ENCODE measurements at places on chromosomes 11 and 22.
A peak's percentile ranks its signal among the peaks of the same experiment; 100 is the strongest.

DNA sequence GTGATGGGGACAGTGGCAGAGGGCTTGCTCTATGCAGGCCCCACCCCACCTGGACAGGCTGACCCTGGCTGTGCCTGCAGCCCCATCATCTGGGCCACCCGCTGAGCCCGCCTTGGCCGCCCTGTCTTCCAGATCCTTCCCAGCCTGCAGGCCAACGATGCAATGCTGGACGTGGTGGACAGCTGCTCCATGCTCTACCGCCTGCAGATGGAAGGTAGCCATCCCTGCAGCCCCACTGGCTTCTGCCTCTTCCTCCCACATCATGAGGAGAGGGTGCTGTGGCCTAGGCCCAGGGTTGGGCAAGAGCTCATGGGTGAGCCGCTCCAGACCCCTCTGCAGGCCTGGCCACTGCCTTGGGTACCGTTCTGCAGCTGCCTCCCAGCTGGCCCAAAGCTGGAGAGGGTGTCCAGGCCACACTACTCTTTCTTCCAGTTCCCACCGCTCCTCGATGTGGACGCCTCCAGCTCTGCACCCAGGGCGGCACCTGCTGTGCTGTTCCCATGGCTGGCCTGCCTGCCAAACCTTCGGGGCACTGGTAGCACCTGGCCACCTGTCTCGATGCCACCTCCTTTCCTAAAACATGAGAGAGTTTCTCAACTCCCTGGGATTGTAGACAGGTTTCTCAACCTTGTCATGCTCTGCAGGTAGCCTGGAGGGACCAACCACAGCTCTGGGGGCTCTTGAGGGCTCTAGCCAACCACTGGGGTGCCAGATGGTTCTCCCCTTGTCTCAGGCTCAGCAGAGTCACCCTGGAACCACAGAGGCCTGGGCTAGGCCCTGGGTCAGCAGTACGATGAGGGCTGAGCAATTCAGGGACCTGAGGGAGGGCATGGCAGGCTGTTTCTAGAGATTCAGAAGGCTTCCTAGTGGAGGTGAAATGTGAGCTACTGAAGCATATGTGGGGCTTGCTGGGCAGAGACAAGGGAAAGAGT, 9.5 kb upstream of the GTSE1 start:
- DNase-seq = no peak

- no peak for DNase-seq
These were observed 69.1 kb downstream of the FEZ1 start for GRCh38 chr11:125426818-125427528.

DNA sequence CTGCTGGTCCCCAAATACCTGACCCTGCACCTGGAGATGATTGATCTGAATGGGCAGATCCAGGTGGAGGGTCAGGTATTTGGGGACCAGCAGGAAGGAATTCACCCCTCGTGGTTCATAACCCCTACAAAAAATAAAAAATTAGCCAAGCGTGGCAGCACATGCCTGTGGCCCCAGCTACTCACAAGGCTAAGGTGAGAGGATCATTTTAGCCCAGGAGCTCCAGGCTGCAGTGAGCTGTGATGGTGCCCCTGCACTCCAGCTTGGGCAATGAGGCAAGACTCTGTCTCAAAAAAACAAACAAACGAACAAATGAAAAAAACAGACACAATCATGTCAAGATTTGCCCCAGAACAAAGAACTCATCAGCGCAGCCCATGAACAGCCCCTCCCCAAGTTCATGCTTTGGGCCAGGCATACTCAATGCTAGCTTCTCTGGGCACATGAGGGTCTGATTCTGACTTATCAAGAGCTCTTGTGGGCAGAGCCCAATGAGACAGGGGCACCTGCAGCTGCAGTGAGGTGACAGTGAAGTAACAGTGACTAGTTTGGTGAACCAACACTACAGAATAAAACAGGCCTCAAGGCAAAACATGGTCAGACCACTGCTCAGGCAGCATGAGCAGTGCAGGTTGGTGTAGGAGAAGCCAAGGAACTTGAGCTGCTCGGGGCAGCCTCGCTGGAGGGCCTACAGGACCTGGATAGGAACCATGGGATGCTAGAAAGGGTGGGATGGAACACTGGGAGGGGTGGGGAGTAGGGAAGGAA, 10.2 kb upstream of the FCHSD2 start:
- DNase-seq = no peak

GRCh38 chr22:45462034-45462655, 40.5 kb upstream of the FBLN1 start:
- no peak for DNase-seq

DNA sequence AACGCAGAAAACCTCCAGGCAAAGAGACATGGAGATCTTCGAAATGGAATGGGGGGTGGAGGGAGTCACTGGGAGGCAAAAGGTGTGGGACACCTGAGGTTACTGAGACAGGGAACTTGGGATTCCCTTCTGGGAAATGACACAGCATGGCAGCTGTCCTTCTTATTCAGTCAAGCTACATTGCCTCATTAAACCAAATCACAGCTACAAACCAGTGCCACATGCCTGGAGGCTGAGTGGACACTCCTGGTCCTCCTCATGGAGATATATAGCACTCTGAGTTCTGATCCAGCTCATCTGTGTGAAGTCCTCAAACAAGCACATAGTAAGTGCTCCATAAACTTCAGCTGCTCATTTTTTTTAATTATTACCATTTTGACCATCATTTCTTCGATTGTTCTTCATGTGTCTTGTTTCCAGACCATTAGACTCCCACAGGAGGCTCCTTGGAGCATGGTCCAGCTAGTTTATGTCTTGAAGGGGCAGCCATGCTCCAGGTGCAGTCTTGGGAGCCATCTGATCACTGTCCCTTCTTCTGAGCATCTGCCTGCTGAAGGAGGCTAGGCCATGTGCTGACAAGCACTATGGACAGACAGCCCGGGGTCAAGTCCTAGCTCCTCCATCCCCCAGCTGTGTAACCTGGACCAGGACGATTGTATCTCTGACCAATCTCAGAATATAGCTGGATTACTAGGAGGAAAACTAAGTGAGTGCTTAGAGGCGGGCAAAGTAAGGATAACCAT, 9.7 kb upstream of the FXYD2 start:
- DNase-seq = no peak

- DNase-seq = no peak
These were observed 1074.4 kb downstream of the DLG2 start for GRCh38 chr11:84552791-84553190.

DNA sequence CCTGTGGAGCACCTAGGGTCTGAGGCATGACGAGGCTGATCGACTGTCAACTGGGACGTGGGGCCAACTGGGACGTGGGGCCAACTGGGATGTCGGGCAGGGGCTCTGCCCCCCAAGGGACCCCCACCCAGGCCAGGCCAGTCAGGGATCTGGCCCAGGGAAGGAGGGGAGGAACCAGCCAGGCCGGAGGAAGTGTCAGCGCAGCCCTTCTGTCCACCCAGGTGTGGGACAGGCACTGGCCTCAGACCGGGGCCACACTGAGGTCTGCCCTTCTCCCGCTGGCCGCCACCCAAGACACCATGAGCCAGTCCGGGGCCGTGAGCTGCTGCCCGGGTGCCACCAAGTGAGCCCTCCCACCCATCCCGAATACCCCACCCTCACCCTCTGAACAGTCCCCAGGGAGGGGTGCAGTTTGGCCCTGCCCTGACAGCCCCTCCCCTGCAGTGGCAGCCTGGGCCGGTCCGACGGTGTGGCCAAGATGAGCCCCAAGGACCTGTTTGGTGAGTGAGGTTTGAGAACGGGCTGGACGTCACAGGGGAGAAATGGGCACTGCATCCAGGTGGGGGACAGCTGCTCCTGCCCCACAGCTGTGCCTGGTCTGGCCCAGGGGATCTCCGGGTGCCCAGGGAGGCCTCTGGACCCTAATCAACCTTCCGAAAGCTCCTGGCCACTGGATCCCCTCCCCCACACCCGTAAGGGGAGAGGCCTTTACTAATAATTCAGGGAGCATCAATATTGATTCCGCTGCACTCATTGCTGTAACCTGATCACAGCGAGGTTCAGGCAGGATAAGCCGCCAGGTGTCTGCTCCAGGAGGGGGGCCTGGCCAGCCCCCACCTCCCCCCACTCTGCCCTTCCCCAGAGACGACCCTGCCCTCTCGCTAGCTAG, 3.3 kb downstream of the EPS8L2 start:
- peak; percentile 35 for DNase-seq

DNA sequence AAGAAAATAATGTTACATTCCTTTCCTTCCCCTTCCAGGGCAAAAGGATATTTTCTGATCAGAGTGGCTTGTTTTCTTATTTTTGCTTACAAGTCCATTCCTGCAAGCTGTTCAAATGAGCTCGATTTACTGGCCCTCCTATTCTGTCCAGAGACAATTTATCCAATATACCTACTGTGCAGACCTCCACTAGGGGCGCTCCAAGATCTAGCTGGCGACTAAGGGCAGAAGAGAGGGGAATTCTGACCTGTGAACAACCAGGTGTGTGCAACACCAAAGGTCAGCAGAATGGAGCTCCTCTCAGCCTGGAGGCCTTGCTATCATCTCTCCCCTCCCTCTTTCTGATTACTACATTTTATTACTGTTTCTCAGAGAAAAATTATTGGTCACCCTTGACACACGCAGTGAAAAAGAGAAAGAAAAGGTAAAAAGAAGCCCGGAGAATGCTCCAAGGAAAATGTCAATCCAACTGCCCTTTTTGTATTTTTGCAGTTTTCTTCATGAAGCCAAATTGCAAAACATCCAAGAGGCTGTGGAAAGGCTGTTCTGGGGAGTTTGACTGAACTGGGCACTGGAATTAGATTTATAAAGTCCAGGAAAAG, 3.2 kb downstream of the SEZ6L start:
- DNase-seq = no peak

GRCh38 chr11:129704831-129705230, 110.8 kb upstream of the TMEM45B start:
- no peak for DNase-seq

DNA sequence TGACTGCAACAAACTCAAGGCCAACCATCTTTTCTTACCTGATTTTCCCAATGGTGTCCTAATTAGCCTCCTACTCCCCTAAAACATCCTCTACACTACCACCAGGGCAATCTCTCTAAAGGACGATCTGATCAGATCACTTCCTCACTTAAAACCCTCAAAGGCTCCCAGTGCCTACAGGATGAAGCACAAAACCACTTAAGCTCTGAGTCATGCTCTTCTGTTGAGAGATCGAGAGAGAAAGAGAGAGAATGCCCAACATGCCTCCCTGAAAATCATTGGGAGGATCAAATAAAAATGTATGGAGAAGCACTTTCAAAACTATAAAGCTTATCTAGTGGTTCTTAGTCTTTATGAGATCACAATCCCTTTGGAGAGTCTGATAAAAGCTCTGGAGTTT, 171.1 kb downstream of the CADM1 start:
- DNase-seq = no peak

GRCh38 chr11:68120273-68121066, 718 bp downstream of the CHKA start:
- peak; percentile 67 for DNase-seq

DNA sequence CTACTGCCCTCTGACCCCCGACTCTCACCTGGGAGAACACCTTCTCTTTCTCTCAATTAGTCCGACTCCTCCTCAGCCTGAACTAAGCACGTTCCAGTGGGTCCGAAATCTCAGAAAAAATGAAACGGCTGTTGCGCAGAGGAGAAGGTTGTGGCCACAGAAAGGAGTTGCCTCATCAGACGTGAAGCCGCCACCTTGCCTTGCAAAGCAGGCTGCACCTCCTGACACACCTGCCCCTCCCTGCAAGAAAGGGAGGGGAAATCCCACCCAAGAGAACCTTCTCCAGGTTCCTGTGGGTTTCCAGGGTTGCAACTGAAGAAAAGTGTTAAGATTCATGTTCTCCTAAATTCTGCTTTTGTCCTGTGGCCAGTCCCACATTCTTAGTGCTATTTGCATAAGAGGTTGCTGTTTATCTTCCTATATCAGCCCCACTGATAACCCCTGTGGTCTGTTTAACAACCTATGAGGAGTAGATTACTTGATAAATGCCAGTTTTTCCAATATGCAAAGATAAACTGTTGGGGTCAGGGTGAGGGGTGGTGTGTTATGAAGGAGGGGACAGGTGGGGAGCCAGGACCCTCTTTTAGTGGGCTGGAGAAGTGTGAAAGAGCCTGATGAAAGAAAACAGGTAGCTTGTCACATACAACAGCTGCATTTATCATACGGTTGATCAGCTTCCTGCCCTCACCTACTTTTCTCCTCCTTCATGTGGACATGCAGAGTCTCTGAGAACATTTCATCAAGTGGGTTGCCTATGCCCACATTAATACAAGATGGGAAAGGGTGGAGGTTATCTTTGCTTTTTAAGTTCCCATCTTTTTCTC, 18.2 kb downstream of the ZBTB16 start:
- no peak for DNase-seq

- no peak for DNase-seq
These were observed 16.4 kb downstream of the CABIN1 start for GRCh38 chr22:24027389-24027975.

DNA sequence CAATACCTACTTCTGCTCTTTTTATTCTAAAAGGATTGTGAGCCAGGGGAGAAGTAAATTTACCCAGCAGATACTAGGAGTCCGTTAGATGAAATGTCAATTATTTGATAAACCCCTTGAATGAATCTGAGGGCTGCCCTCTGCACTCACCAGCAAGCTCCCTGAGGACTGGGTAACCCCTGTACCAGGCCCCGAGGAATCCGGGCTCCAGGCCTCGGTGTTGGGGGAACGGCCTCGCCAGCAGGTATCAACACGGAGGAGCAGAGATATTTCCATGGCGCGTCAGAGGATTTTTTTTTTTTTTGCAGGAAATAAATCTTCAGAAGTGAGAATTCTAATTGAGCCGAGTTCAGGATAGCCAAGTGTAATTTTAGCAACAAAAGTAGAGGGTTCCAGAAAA, 1408.8 kb downstream of the BRD1 start:
- DNase-seq = no peak

- no peak for DNase-seq
These were observed 4.4 kb upstream of the APLNR start for GRCh38 chr11:57241353-57241972.

DNA sequence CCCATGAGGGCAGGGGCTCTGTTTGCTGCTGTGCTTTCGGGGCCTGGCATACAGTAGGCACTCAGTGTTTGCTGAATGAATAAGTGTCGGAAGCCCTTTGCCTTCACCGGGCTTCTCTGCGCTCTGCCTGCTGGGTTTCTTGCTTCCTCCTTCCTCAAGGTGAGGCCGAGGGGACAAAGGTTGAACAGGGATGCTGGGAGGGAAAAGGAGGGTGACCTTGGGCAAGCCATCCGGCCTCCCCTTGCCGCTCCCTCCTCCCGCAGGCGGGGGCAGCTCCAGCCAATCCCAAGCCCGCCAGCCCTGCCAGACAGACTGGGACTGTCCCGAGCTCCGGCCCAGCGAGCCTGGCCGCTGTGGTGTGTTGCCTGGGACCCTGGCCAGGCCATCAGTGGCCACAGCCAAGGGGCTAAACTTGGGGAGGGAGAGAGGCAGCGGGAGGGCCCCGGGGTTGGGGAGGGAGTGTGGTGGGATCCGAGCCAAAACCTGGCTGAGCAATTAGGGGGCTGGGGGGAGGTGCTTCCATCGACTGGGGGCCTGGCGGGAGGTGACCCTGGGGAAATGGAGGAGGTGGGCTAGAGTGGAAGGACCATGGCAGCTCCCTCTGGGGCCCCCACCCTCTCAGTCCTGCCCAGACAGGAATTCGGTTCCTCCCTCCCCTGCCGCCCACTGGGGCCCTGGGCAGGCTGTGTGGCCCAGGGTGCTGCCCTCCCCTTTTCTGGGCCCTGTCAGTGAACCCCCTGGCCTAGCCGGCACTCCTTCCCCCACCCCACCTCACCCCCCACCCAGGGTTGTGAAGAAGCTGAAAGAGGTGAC, 3.4 kb upstream of the RCOR2 start:
- peak; percentile 67 for DNase-seq

GRCh38 chr11:134120921-134121526, 52.2 kb downstream of the JAM3 start:
- DNase-seq = peak; percentile 17

All from right kidney (tissue), 9 donors.